Kasumi-1 (cell line): ENCODE measurements at places on chromosomes 11 and 22.
A peak's percentile ranks its signal among the peaks of the same experiment; 100 is the strongest.

DNA sequence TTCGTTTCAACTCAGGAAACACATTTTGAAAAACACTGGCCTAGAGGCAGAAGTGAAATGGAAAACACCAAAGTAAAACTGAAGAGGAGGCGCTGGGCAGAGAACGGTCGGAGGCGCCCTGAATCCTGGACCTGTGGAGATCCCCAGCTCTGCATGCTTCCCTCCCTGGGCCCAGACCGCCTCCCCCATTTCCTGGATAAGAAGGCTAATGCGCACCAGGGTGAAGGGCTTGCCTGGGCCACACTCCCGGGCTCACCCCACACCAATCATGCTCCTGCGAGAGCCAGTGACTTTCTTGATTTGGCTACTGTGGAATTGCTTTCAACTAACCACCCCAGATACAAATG, 167.1 kb downstream of the CRYBB2 start:
- DNase-seq = no peak

DNA sequence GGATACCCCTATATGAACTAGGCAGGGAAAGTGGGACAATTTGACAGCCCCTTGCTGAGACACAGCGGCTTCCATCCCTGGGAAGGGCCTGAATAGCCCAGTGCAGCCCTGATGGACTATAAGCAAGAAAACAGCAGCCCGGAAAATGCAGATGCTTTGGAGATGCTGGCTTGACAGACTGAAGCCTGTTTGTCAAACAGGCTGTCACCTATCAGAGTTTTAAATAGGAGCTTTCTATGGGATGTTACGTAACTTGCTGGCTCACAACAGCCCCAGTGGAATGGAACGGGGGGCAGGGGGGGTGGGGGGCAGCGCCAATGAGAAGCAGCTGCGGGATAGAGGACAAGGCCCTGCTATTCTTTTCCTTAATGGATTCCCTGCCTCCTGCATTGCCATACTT, 91.9 kb upstream of the NTM start:
- no peak for DNase-seq

DNA sequence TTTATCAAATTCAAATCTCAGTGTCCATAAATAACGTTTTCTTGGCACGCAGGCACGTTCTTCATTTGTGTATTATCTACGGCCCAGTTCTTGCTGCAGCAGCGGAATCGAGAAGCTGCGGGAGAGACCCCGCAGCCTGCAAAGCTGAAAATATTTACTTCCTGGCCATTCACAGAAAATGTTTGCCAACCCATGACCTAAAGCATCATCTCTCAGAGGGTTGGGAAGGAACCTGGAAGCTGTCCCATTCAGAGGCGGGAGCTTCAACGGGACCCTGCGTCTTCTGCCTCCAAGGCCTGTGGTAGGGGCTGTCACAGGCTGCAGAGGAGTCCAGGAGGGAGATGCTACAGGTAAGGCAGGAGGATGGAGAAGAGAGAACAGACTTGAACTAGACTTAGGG, 319.2 kb downstream of the MN1 start:
- no peak for DNase-seq

- DNase-seq = no peak
Measured at GRCh38 chr11:11435635-11436034, 82.6 kb upstream of the CSNK2A3 start.

DNA sequence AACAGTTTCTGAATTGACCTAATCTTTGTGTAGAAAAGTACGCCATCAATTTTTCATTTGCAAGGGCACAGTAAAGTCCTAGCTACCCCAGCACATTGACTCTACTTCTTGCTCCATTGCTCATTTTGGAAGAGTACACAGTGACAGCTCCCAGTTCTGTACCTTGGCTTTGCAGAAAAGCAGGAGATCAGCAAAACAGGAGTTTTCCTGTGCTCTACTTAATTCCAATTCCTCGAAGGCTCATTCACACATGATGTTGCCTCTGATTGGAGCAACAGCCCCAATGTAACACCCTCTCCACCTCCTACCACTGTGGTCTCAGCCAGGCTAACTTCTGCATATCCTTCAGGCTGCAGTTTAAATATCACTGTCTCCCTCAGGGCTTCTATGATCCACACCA, 118.7 kb downstream of the PAX6 start:
- no peak for DNase-seq

- no peak for DNase-seq
Measured at GRCh38 chr11:1358286-1358685, 31.4 kb upstream of the BRSK2 start.

DNA sequence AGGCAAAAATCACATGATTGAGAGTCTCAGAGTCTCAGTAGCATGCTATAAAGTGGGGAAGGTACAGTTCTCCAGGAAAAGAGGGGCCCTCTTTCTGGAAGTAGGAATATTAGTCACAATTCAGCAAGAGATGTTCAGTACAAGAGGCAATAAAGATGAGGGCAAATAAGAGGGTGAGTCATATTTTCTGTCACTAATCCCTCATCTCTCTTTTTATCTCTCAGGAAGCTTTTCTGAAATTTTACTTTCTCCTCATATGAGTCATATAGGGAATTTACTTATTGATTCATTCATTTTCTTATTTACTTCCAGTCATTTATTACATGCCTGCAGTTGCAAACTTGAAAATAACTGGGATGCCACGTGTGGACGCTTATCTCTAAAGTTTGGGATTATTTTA, 3.4 kb upstream of the NXPE1 start:
- no peak for DNase-seq

DNA sequence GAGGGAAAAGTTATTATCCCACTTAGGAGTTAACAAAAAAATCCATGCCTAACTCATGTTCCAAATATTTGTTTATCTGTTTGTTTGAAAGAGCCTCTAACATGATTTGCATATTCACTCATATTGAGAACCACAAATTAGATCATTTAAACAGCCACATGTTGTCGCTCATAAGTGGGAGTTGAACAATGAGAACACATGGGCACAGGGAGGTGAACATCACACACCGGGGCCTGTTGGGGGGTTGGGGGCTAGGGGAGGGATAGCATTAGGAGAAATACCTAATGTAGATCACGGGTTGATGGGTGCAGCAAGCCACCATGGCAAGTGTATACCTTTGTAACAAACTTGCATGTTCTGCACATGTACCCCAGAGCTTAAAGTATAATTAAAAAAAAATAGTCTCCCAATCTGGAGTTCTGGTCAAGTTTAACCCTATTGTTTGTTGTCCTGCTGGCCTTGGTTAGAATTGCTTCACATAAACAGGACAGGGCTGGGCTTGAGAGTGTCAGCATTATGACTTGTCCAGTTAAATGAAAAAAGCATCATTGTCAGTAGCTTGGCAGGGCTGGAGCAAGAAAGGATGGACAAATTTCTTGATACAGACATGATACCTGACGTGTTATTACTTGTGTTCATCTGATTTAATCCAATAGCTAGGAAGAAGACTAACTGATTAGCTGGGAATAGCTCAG, 57.8 kb upstream of the PSMA1 start:
- no peak for DNase-seq

GRCh38 chr11:134866215-134866614, 454.2 kb upstream of the B3GAT1 start:
- DNase-seq = no peak

DNA sequence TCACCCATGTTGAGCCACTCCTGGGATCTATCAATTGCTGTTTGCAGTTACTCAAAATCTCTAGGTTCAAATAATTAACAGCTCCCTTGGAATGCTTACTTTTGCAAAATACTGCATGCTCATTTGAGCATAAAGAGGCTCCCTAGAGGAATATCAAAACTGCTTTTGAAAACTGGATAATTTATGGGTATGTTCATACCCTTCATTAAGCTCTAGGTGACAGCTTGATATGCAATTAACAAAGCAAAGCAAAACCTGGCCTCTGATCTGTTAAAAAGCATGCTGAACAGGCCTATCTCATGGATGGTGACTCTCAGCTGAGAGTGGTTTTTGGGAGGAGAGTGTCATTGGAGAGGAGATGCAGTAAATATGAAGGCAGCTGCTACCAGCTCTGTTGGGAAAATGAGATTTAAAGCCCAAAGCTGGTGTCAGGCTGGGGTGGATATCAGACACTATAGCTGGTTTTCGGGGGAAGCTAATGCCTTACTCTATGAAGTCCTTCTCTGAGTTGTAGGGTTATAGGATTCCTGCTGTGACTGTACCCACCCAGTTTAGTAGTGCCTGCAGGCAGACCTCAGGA, 110.9 kb downstream of the RASSF10 start:
- no peak for DNase-seq

DNA sequence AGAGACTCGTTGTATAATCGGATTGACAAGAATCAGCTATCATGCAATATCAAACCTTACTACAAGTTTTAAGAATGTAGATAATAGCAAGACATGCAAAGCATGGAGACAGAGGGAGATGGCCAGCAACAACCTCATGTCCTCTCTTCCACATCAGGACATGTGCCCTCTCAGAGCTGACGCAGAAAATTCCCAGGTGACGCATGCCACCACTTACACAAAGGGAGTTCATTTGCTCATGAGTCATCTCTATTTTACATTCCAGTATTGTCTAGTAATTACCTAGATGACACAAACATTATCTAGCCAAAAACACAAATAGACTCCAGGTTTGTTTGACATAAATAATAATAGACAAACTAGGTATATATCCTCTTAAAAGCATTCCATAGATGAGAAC, 38.1 kb upstream of the OPCML start:
- no peak for DNase-seq

DNA sequence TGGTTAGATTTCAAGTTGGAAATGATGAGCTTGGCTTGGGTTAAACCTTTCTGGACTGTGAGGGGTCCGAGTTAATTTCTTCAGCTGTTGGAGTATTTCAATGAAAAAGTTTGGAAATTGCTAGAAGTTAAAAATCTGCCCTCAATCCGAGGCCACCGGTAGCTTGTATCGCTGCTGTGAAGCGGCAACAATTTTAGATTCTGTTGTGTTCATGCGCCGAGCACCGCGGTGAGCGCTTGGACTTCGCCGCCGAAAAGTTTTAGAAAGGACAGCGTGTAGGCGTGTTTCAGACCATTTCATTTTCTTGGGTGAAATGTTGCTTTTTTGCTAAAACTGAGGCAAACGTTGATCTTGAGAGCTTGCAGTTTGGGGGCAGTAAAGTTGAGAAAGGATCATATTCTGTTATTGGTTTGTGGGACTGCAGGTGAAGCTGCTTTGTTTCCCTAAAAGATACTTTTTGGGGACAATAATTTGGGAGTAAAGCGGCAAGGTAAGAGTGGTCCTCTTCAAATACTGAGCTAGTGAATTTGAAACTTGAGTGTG, 928 bp downstream of the FBXO7 start:
- DNase-seq = peak; percentile 49

GRCh38 chr22:33510429-33510904, 409.8 kb downstream of the LARGE1 start:
- DNase-seq = no peak

DNA sequence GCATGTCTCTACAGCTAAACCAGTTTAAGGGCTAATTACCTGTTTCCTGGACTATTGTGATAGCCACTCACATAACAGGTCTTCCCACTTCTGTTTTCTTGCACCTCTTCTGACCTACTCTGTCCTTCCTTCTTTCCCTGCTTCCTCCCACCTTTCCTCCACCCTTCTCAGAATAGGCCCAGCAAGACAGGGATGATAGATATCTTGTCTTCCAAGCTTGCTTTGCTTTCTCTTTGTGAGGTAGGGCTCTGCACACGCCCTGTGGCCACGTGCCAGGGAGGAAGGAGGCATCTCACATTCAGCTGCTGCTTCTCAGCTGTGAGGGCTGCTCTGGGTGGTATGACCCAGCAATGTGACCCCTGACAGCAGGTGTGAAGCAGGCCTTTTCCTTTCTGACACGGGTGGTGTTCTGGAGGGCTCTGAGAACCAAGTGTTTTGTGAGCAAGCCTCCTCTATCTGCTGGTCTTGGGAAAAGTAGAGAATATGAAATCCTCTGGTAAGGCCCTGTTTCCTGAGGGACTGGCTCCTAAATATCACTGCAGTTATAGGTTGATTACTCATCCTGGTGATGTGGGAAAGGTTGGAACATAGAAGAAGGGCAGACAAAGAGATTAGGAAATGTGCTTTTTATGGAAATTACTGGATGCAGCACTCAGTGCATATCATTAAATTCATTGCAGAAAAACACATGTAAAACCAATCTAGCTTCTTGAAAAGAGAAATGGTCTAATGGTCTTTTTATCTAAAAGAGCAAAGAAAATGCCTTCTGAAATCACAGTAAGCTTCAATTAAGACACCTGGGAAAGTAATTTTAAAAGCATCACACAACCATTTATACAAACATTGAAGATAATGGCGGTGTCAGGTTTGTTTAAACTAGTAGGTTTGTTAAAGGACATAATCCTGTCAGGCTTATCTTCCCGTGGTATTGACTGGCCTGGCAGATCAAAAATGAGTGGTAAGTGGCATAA, 8.5 kb downstream of the AMOTL1 start:
- DNase-seq = peak; percentile 14

DNA sequence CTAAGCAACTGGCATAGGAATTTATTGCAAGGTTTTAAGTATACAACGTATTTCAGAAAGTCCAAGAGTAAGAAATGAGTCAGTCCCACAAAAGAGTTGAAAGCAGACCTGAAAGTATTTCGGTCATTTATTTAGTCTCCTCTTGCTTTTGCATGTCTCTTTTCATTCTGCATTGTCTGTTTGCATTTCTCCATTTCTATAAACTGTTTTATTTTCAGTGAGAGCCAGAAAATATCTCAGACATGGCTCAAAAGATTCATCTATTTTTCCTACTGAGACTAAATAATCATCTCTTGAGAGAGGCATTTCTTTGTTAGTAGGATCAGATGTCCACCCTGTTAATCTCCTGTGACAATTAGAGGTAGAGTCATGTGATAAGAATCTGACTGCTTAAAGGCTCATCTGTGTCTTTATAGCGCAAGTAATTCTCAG, 219.1 kb upstream of the CCDC179 start:
- DNase-seq = no peak

DNA sequence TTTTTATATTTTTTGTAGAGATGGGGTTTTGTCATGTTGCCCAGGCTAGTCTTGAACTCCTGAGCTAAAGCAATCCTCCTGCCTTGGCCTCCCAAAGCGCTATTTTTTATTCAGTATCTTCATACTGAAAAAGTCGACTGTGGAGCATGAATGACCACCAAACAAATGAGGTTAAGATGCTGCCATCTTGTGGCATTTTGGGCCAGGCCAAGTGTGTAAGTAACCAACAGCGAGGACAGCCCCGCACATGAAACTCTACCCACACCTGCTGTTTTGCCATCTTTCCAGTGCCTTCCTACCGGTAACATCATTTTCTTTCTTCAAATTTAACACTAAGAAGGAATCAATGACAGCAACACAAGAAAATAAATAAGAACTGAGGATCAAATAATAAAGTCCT, 32.2 kb upstream of the AQP11 start:
- DNase-seq = peak; percentile 17

GRCh38 chr11:92413757-92414513, 189.3 kb downstream of the FAT3 start:
- DNase-seq = no peak

DNA sequence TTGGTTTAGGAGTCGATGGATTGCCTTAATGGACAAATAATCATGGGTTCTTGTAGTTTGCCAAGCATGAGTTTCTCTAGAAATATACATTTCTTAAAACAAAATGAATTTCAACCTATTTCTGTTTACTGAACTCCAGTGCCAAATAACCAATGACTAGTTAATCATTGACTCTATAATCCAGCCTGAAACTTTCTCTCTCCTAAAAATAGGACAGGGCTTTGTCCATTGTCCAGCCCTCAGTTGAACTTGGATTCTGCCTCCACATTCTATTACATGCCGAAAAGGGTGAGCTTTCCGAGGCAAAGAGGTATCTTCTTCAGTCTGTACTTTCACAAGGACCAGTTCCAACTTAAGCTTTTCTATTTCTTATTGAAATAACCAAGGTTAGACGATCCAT, 23.2 kb upstream of the CAT start:
- DNase-seq = no peak

GRCh38 chr22:44876921-44877320, 124.5 kb downstream of the ARHGAP8 start:
- DNase-seq = no peak

- DNase-seq = peak; percentile 44
Measured at GRCh38 chr22:37259540-37260029, 15.5 kb upstream of the RAC2 start.
